ENCODE measurements at places on chromosomes 7 and 10.

GRCh38 chr10:28942012-28942411, 264.7 kb downstream of the BAMBI start:
- no peak for DNase-seq

DNA sequence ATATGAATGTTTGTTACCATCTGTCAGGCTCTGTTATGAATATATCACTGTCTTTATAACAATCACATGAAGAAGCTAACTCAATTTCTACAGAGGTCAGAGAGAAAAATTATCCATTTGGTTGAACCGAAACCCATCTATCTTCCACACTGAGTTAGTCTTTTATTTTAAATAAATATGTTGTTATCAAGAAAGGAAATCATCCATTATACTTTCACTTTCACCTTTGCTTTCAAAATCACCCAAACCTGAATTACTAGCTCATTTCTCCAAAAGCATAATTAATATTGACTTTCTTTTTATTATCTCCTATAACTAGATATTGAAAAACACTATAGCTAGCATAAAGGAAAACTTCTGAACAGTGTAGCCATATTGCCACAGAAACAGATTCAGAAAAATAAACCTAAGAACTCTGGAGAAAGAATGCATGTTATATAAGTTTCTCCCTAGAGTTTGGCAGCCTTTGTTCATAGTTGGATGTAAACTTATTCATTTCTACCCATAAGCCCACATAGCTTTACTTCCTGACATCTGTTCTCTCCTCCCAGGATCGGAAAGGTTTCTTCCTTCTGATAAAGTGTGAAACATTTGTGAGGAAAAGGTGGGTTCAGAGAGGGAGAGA, 66.0 kb downstream of the NPSR1 start:
- no peak for DNase-seq

DNA sequence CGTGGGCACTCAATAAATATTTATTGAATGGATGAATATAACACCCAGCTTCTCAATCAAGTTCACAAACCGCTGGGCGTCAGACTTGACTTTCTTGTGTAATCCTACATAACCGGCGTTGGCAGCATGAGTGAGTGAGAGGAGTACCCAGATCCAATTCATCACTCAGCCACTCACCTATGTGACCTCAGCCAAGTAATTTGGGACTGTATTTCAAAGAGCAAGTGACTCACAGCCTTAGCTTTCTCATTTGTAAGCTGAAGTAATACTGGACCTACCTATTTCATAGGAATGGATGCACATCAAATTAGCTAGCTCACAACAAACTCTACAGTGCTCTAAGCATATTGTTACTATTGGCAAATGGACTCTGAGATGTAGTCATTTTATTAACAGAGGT, 53.8 kb upstream of the FAM204A start:
- DNase-seq, result no peak

DNA sequence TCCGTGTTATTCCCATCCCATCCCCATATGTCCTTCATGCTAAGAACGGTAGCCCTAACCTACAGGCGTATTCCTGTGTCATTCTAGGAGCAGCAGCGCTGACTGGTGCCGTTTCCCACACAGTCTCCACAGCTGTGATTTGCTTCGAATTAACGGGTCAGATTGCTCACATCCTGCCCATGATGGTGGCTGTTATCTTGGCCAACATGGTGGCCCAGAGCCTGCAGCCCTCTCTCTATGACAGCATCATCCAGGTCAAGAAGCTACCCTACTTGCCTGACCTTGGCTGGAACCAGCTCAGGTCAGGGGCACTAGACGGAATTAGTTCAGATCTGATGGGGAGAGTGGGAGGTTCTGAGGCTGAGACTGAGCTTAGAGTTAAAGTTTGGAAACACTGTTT, 20.7 kb downstream of the FAM131B start:
- no peak for DNase-seq

DNA sequence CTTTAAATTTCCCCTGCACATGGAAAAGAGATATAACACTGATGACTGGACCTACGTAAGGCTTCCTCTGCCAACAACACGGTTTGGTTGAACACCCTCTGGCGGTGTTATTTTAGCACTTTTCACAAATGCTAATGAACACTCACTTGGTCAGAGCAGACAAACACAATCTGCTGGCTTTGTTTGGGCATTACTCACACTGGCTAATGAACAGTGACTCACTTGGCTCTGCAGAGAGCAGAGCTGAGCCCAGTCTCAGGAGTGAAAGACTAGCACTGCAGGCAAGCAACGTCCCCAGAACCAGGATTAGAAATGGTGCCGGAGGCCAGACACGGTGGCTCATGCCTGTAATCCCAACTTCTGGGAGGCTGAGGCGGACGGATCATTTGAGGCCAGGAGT, 430.8 kb downstream of the PLXNA4 start:
- DNase-seq, result peak; percentile 24

DNA sequence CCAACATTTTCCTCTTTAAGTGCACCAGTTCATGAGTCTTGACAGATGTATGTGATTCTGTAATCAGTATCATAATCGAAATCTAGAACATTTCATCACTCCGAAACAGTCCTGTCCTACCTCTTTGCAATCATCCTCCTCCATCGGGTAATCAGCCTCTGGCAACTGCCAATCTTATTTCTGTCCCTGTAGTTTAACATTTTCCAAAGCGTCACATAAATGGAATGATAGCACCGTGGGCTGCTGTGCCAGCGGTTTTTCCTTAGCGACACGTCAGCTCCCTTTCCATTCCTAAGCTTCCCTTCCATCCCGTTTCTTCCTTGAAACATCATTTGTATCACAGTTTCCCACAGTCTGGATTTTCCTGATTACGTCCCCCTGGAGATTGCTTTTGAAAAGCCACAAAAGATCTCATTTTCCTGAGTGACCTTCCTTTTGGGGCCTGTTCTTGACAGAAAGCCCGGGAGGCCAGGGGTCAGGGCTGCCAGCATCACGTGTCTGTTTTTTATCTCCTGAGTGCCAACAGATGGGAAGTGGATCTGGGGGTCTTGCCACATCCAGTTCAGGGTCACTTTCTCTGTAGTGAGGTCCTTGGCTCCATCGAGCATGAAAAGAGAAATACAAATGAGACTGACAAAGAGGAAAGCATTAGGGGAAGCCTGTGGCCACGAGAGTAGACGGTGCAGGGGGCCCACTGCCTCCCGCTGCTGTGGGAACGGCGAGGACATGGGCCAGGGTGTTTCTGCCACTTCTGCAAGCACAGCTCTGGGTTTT, 31.6 kb downstream of the TMEM120A start:
- DNase-seq, result no peak

GRCh38 chr7:68977385-68978055, 620.8 kb upstream of the AUTS2 start:
- no peak for DNase-seq

DNA sequence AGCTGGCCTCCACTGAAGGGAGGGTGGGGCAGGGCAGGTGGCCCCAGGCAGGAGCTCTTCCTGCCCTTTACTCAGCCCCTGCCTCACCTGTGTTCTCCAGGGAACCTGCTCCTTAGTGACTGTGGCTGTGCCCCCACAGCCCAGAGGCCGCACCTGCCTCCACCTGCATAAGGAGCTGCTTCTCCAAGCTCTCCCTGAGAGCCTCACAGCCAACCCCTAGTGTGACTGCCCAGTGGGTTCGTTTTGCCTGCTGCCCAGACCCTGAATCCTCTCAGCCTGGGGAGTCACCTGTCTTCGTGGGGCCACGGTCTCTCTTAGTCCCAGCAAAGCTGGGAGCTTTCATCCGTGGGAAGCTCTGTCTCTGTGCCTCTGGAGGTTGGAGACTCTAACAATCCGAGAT, 94.4 kb downstream of the GLRX3 start:
- DNase-seq, result no peak

DNA sequence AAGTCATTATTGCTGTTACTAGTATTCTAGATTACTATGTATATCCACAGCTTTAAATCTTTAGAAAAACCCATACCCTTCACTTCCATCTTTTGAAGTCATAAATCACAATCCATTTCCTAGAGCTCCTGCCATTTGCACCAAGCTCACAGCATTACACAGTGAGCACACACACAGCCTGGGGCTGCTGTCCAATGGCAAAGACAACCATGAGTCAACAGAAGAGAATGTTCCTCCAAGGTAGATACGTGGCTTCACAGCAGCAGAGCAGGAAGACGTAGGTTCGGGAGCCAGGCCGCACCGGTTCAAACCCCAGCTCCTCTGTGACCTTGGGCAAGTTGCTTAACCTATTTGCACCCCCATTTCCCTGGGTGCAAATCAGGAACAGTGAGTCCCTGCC, 234.6 kb downstream of the DIP2C start:
- no peak for DNase-seq

- peak; percentile 53 for DNase-seq
These were observed 456 bp upstream of the ACHE start for GRCh38 chr7:100895956-100896731.

DNA sequence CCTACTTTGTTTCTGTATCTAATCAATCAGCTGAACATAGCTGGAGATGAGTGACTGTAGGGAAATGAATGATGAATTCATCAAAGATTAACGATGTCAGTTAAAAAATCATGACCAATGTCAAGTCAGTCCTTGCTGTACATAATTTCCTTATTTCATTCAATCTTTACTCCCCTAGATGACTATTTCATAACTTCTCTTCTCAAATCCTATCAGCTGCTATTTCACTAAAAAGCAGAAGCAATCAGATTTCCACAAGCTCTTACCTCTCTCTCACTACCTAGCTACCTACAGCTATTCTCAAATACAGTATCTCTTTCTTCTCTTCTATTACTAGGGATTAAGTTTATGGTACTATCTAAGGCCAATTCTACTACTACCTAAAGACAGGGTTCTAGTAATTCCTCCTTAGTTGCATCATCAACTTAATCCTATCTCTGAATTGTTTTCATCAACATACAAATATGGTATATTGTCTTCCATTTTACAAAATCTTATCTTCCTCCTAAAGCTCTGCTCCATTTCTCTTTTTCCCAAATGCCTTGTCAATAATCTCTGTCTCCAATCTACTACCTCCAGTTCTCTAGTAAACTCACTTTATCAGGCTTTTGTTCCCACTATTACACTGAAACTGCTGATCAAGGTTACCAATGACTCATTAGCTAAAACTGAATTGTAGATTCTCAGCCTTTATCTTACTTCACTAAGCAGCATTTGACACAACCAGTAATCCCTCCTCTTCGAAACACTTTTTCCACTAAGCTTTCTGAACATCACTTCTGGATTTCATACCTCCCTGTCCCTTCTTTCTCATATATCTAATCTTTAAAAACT, 28.4 kb downstream of the JMJD1C start:
- no peak for DNase-seq

GRCh38 chr7:2156756-2157472, 75.8 kb downstream of the MAD1L1 start:
- DNase-seq, result no peak

GRCh38 chr10:17062493-17062892, 67.1 kb downstream of the CUBN start:
- DNase-seq, result no peak

GRCh38 chr10:113450046-113450804, 102.6 kb upstream of the HABP2 start:
- no peak for DNase-seq

DNA sequence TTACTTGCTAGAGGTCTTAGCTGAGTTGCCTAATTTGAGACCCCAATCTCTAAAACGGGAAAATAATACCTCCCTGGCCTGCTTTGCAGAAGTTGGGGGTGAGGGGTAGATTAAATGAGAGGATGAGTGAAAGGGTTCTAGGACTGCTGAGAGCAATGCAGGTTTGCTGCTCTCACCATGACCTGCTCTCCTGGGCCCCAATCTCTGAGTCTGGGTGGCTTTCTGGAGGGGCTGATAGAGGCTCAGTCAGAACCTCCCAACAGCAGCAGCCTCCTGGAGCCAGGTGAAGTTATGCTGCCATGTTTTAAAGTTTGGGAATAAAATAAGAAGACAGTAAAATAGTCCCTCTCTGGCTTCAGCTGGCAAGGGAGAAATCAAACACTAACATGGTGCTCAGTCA, 7.3 kb downstream of the UROS start:
- DNase-seq, result no peak

- no peak for DNase-seq
These were observed 6.3 kb upstream of the EMX2 start for GRCh38 chr10:117536072-117536865.

- DNase-seq, result no peak
These were observed 748.0 kb downstream of the CNTNAP2 start for GRCh38 chr7:146864644-146865043.

DNA sequence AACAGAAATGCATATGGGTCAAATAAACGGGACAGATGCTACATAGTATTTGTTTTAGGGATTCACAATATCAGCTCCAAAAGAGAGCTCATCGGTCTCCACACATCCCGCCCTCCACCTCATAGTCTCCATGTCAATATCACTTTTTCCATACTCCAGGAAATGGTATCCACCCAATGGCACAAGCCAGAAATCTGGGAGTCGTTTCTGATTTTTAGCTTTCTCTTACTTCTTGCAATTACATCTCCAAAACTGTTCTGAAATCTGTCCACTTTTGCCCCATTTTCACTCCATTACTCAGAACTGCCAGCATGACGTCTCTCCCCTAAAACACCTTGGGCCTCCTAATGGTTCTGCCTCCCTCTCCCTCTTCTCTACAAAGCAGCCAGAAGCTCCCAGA, 47.4 kb upstream of the EZH2 start:
- no peak for DNase-seq

DNA sequence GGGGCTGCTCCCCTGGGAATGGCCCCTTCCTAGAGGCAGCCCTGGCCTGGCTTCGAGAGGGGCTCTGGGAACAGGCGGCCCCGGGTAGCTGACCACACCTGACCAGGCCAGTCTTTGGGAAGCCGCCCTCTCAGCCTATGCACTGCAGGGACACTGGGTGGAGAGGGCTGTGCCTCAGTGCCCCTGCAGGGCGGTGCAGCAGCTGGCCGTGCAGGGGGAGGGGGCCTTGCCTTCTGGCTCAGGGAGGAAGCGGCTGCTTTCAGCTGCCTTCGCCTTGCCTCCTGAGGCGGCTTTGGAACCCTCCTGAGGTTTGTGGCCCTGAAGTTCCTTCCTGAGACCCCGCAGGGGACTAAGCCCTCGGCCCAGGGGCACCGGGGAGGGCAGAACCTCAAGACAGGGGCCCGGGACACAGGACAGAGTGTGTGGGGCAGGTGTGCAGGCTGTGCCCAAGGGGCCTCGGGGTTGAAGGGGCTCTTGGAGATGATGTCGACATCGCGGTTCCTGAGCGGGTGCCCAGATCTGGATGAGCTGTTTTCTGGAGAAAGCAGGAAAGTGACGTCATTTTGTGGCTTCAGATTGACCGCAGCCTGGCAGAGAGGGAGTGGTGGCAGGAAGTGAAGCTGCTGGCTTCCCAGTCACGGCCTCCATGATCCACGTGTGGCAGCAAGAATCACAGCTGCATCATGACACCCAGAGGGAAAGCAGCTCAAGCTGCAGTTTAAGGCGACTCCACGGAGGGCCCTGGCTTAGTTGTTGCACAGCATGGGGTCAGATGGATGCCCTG, 17.7 kb downstream of the ADAM8 start:
- DNase-seq, result peak; percentile 56

GRCh38 chr7:23018750-23019149, 4.8 kb upstream of the HYCC1 start:
- no peak for DNase-seq

GRCh38 chr7:151992375-151992774, 33.1 kb upstream of the GALNT11 start:
- DNase-seq, result no peak

GRCh38 chr7:105014693-105015389, 836 bp downstream of the KMT2E start:
- peak; percentile 78 for DNase-seq
